ENCODE measurements at places on chromosomes 16 and 17.

GRCh38 chr16:75433732-75434413 is 570 bp upstream of the CFDP1 start:
- peak; percentile 51 for DNase-seq

DNA sequence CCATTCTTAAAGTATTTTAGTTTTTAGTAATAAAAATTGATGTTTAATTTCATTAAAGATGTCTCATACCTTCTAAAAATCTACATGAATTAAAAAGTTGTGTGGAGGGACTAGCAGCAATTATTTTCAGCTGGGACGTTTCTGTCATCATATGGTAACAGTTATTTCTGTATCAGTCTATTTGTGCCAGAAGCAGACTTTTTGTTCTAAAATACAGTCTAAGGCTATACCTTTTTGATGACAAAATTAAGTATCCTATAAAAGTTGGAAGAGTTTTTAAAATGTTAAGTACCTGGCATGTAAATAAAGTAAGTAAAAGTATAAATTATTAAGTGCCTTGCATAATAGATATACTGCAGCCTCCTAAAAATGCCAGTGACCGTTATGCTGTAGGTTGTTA is 5.9 kb downstream of the TAOK1 start:
- no peak for DNase-seq

GRCh38 chr17:70901870-70902269 is 732.5 kb downstream of the KCNJ2 start:
- DNase-seq, result no peak

- no peak for DNase-seq
These were observed 91.5 kb downstream of the SNX11 start for GRCh38 chr17:48198950-48199541.

- DNase-seq, result peak; percentile 35
These were observed 15.7 kb downstream of the BCAR1 start for GRCh38 chr16:75235721-75236193.

- no peak for DNase-seq
These were observed 418.6 kb downstream of the TOX3 start for GRCh38 chr16:52128361-52128760.

GRCh38 chr16:11232852-11233726 is 22.9 kb downstream of the SOCS1 start:
- no peak for DNase-seq

GRCh38 chr17:40326014-40326831 is 17.2 kb downstream of the RARA start:
- no peak for DNase-seq

DNA sequence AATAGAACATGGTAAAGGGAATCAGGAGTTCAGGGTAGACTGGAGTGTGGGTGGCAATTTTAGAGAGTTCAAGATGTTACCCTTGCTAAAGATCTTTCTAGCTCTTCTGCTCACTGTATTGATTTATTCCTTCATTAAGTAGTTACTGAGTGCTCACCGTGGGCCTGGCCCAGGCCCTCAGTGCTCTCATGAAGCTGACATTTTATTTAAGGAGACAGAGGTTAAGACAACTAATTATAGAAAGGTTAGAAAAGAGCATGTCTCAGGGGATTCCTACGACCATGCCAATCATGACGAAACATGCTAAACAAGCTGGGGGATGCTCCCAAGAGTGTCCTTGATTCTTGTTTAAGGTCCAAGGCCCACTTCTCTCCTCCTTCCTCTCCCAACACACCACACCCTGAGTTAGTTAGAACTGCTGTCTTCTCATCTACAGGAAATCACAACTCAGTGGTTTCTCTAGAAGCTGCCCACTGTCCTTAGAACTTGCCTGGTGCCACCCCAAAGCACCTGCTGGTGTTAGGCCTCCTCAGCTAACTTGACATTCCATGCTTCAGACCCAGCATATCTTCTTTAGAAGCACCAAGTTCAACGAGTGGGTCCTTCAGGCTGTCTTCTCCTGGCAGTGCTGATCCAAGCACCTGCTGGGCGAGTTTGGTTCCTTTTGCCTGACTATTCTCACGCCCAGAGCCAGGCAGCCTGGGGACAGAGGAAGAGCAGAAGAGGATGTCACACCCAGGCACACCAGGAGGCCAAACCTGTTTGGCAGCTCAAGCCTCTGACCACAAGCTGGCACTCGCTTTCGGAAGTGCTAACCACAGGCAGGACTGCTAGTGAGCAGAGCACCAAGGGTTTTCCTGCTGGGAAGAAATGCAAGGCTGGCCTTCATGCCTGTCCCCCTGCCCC is 79.0 kb downstream of the GAS7 start:
- DNase-seq, result no peak

- no peak for DNase-seq
These were observed 2177.2 kb downstream of the TP53TG3F start for GRCh38 chr16:35636480-35637230.

- DNase-seq, result no peak
These were observed 336.4 kb downstream of the GRIN2A start for GRCh38 chr16:9845661-9846361.

GRCh38 chr17:48004983-48005382 is 32.6 kb downstream of the COPZ2 start:
- no peak for DNase-seq

DNA sequence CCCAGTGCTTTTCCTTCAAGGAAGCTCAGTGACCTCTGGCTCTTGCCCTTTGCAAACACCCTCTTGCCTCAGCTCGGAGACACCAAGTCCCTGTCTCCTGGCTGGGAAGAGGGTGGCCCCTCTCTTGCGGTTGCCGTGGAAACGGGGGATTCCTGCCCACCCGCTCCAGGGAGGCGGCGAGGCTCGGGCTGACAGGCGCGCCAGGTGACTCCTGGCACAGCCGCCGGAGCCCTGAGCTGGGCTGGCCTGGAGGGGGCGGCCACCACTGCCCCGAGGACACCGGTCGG is 71.4 kb downstream of the ABR start:
- no peak for DNase-seq

- no peak for DNase-seq
These were observed 4.8 kb upstream of the GLG1 start for GRCh38 chr16:74611721-74612120.

GRCh38 chr17:67570797-67571196 is 146.9 kb upstream of the NOL11 start:
- no peak for DNase-seq
